Activated T-cell treated with anti-CD3 and anti-CD28 coated beads, Interleukin-2, amount 50 U/mL, for 72 hours (primary cell): ENCODE measurements at places on chromosomes 13 and 19.
A peak's percentile ranks its signal among the peaks of the same experiment; 100 is the strongest.

- no peak for DNase-seq
Measured at GRCh38 chr19:412356-413355, 3.7 kb upstream of the C2CD4C start.

DNA sequence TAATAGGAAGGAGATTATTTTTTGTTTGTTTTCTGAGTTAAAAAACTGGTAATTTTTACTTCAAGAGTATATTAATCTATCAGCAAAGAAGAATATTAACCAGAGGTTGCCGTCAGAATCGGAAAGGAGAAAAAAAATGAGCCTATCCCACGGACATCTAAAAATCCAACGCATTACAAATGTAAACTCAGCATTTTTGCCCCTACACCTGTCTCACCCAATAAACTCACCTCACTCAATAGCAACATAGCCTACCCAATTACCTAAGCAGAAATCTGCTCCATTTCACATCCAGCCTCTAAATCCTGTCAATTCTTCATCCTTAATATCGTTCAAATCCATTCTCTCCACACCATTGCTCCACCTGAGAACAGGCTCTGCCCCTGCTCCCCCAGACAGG is 10.4 kb upstream of the DIAPH3 start:
- no peak for DNase-seq

GRCh38 chr13:78102121-78102677 is 183.6 kb upstream of the EDNRB start:
- no peak for DNase-seq

GRCh38 chr19:2922987-2923386 is 21.8 kb downstream of the ZNF77 start:
- no peak for DNase-seq

DNA sequence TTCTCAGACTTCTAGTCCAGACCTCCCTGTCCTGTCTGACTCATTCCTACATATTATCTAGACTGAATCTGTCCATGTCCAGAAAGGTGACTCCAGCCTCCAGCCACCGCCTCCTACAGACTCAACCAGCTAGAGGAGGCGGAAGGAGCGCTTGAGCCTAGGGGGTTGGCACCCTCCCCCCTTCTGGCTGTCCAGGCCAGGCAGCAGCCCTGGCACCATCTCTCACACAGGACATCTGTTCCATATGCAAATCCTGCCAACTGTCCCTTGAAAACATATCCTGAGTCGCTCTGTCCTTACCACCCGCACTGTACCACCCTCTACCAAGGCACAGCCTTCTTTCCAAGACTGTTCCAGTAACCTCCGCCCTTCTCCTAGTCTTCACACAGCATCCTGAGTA is 150.7 kb upstream of the WASF3 start:
- DNase-seq = no peak

DNA sequence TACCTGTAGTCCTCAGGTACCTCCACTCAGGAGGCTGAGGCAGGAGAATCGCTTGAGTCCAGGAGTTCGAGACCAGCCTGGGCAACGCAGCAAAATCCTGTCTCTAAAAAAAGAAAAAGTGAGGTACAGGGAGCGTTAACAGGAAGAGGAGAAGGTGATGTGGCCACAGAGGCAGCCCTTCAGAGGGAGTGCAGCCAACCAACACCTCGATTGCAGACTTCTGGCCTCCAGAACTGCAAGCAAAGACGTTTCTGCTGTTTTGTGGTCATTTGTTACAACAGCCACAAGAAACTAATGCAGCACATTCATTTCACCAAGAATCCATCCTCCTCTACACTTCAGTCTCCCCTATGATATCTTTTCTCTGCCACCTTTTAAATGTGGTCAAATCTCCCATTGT is 145.2 kb downstream of the USP12 start:
- no peak for DNase-seq

DNA sequence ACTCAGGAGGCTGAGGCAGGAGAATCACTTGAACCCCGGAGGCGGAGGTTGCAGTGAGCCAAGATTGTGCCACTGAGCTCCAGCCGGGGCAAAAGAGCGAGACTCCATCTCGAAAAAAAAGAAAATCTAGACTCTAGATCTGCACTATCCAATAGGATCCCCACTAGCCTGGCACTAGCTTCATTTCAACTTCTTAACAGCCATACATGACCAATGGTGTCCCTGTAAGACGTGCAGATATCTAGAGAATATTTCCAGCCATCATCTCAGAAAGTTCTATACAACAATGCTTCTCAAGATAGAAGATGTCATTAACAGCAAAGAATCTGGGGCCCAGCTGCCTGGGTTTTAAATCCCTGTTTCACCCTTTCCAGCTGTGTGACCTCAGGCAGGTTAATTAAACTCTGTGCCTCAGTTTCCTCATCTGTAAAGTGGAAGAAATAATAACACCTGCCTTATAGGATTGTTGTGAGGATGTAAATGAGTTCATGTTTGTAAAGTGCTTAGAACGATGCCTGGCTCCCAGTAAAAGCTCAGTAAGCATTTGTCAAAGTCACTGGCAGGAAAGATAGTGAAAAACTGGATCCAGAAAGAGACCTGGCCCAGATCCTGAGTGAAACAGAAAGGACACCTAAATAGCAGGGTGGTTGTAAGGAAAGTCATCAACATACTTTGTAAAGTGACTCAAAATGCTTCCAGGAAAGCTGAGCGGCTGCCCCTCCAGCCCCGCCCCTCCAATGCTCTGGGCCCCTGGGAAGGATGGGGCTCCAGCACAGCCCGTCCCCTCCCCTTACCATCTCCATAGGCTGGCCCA is 13.5 kb downstream of the WIZ start:
- DNase-seq = no peak

DNA sequence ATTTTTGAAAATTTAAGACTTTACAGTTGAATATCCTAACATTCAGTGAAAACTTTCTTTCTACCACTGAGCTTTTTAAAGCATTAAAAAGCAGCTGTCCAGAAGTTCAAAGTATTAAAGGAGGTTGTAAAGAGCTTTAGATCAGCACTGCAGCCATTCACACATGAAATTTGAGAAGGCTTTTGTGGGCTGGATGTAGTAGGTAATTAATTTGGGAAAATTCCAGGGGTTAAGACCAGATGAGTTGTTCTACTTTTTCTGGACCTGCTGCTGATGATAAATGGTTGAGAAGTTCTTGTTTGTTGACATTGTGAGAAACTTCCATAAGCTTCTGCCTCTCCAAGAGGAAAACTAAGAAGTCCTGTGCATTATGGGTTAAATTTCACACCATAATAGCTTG is 1779.6 kb upstream of the PRR20A start:
- DNase-seq = no peak

DNA sequence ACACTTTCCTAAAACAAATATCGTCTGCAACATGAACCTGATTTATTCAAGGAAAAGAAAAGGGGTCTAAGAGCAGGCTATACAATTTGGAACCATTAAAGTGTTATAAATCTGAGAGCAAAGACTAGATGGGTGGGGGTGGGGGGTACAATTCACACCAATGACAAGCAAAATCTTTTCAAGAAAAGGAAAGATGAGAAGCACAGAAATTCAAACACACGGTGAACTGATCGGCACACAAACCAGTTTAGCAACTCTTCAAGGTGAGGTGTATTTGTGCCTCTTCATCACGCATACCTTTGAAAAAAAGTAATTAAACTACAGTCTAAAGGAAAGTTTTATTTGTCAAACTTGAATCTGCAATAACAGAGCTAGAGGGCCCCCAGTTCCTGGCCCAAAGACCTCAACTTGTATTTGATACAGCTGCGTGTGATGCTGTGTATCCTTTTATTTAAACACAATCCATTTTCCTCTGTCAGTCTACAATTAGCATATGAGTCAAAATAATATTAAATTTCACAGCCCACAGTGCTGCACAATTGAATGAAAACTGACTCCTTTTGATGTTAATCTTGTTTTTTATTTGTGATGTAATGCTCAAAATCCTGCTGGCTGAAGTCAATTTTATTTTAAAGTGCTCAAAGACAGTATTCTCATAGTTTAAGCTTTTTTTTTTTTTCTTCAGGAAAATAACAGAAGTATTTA is 14.2 kb downstream of the EFNB2 start:
- DNase-seq = no peak

DNA sequence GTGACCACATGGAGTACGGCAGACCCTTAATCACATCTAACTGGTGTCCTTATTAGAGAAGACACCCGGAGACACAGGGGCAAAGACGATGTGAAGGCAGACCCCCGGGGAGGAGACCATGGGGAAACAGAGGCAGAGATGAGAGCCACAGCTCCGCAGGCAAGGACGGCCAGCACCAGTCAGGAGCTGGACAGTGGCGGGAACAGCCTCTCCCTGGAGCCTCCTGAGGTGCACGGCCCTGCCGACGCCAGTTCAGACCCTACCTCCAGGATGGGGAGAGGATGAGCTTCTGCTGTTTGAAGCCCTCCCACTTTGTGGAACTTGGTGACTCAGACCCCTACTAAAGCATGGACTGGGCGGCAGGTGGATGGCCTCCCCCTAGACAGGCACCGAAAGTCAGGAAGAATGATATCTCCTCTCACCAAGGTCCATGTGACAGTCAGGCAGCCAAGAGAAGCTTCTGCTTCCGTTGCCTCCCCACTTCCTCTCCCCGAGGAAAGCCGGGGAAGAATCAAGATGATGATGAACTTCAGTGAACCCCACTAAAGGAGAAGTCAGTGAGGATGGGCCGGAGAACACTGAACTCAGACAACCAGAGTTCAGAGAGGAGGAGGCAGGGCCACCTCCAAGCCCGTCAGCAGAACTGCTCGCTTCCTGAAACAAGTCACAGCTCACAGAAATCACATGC is 25.4 kb downstream of the RAB20 start:
- no peak for DNase-seq

- DNase-seq = no peak
Measured at GRCh38 chr19:33654840-33655508, 33.2 kb downstream of the CHST8 start.

GRCh38 chr19:4556597-4557127 is 2.8 kb downstream of the SEMA6B start:
- DNase-seq = peak; percentile 21

- DNase-seq = no peak
Measured at GRCh38 chr13:105262579-105262978, 1272.9 kb downstream of the EFNB2 start.

DNA sequence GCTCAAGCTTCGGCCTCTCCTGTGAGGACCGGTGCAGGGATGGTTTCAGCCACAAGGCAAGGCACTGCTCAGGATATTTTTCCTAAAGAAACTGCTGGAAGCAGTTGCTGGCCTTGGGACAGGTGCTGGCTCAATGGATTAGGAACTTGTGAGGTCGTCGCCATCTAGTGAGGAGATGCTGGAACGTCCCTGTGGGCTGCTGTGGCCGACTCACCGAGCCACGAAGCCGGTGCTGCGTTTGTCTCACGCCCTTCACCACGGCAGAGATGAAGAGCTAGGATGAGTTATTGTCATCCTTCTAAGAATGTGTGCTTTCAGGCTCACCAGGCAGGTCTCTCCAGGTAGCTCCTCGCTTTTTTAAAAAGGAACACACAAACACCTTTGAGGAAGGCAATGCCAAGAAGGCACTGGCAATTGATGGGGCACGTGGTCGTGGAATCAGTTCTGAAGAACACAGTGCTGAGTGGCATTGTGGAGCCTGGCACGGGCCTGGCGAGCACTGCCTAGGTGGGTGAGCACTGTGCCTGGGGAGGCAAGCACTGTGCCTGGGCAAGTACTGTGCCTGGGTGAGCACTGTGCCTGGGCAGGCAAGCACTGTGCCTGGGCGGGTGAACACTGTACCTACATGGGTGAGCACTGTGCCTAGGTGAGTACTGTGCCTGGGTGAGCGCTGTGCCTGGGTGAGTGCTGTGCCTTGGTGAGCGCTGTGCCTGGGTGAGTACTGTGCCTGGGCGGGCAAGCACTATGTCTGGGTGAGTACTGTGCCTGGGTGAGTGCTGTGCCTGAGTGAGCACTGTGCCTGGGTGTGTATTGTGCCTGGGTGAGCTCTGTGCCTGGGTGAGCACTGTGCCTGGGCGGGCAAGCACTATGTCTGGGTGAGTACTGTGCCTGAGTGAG is 140.4 kb downstream of the TEX29 start:
- no peak for DNase-seq

DNA sequence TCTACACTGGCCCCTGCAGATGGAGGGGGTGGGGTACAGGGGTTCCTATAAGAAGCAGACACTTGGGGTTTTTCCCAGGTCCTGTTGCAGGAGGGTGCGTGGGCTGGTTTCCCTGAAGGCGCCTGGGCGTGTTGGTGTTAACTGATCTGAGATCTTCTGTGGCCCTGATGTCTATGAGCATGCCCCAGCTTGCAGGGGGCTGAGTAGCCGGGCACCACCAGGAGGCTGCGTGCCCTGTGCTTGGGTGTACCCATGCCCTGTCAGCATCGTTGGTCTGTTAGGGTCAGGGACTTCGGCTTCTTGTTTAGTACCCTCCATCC is 45.3 kb downstream of the CAPN12 start:
- no peak for DNase-seq

- no peak for DNase-seq
Measured at GRCh38 chr19:44817725-44818465, 9.0 kb downstream of the BCAM start.
